PC-9 (cell line): ENCODE measurements at places on chromosomes 2 and 18. TPM values are rescaled to one million over a fixed set of nuclear protein-coding genes. Genes with fewer than 3 reads are reported as not detected.
A peak's percentile ranks its signal among the peaks of the same experiment; 100 is the strongest.

- no peaks in the 10 kb centered on the region for H3K36me3 ChIP-seq
- H3K4me1 ChIP-seq, result no peaks in the 10 kb centered on the region
- H3K27me3 ChIP-seq, result peaks cover 37% of the 10 kb centered on the region
- no peak for DNase-seq
- H3K4me3 ChIP-seq, result no peak overlapping the region
Observed at GRCh38 chr2:222176890-222177289, 121.9 kb downstream of the PAX3 start.

DNA sequence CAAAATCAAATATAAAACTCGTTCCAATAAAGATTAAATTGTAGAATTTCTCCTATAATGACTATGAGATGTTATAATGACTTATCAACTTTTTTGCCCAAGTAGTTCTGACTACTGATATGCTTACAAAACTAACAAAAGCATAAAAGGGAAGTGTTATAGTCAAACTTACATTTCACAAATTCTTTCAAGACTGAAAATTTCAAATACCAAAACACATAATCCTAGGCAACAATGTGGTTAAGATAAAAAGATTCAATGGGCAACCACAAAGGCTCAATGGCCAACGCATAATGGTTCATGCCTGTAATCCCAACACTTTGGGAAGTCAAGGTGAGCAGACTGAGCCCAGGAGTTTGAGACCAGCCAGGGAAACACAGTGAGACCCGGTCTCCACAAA is 135.7 kb downstream of the USP34 start:
- peaks cover 29% of the 10 kb centered on the region for H3K36me3 ChIP-seq
- H3K27ac ChIP-seq, result no peak overlapping the region
- no peaks in the 10 kb centered on the region; the same call in 1 of the 2 replicates for H3K4me1 ChIP-seq

Gene SERPINB5
- total RNA-seq, result 25.5 and 26.2 TPM in 2 replicates

- H3K4me1 ChIP-seq, result peaks cover 42% of the 10 kb centered on the region
- peak; percentile 78 for DNase-seq
- no peak overlapping the region for H3K27ac ChIP-seq
- no peaks in the 10 kb centered on the region for H3K36me3 ChIP-seq
Observed at GRCh38 chr2:237858294-237859081, 935 bp upstream of the RAMP1 start.

GRCh38 chr18:11488175-11488574 is 121.2 kb upstream of the SLC35G4 start:
- no peak for DNase-seq
- H3K4me1 ChIP-seq, result no peaks in the 10 kb centered on the region
- H3K27ac ChIP-seq, result no peak overlapping the region

- H3K36me3 ChIP-seq, result no peaks in the 10 kb centered on the region
- H3K27me3 ChIP-seq, result no peaks in the 10 kb centered on the region
- DNase-seq, result no peak
- no peak overlapping the region for H3K4me3 ChIP-seq
- peaks cover 14% of the 10 kb centered on the region for H3K4me1 ChIP-seq
- no peak overlapping the region for H3K27ac ChIP-seq
Observed at GRCh38 chr18:56988022-56988421, 158.9 kb upstream of the BOD1L2 start.

- no peak overlapping the region for H3K4me3 ChIP-seq
- H3K4me1 ChIP-seq, result peaks cover 17% of the 10 kb centered on the region
- DNase-seq, result no peak
Observed at GRCh38 chr18:23226930-23227725, 91.8 kb downstream of the CABLES1 start.

- peaks cover 24% of the 10 kb centered on the region for H3K4me1 ChIP-seq
- no peak overlapping the region for H3K27ac ChIP-seq
- no peak for DNase-seq
- H3K27me3 ChIP-seq, result no peaks in the 10 kb centered on the region
- no peak overlapping the region for H3K4me3 ChIP-seq
- H3K36me3 ChIP-seq, result no peaks in the 10 kb centered on the region
Observed at GRCh38 chr2:28577791-28578680, 82.2 kb downstream of the PLB1 start.

Gene NEU2
- not detected in 2 replicates for total RNA-seq

DNA sequence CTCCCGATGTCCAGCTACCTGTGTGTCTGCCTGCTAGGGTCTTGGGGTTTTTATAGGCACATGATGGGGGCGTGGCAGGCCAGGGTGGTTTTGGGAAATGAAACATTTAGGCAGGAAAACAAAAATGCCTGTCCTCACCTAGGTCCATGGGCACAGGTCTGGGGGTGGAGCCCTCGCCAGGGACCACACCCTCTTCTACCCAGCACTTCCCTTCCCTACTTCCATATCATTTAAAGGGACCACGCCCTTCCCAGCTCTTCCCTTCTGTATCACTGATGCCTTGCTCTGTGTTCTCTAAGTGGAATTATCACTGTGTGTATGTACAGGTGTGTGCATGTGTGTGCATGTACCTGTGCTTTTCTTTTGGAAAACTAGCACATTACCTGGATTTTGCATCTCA is 6.3 kb downstream of the UGT1A1 start:
- H3K27ac ChIP-seq, result no peak overlapping the region
- no peak for DNase-seq
- H3K36me3 ChIP-seq, result peaks cover 75% of the 10 kb centered on the region
- no peak overlapping the region for H3K4me3 ChIP-seq
- peaks cover 11% of the 10 kb centered on the region; the same call in 1 of the 2 replicates for H3K4me1 ChIP-seq

Gene COLEC12
- not detected in 2 replicates for total RNA-seq

DNA sequence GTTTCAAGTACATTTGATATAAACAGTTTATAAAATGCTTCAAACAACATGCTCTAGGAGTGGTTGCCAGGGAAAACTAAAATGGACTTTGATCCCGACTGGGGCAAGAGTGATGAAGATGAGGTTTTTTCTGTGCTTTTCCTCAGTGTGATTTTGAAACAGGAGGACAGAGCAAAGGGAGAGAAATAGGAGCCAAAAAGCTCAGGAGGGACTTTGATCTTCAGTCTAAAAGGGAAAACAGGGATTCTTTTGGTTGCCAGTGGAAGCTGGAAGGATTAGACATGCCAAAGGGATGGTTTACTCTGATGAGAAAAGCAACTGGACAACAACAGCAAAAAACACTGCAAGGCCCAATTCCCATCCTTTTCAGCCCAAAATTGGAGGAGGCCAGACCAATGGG is 95.5 kb downstream of the LTBP1 start:
- DNase-seq, result no peak
- H3K27me3 ChIP-seq, result no peaks in the 10 kb centered on the region
- no peaks in the 10 kb centered on the region for H3K4me1 ChIP-seq
- no peak overlapping the region for H3K4me3 ChIP-seq
- no peaks in the 10 kb centered on the region for H3K36me3 ChIP-seq
- no peak overlapping the region for H3K27ac ChIP-seq

DNA sequence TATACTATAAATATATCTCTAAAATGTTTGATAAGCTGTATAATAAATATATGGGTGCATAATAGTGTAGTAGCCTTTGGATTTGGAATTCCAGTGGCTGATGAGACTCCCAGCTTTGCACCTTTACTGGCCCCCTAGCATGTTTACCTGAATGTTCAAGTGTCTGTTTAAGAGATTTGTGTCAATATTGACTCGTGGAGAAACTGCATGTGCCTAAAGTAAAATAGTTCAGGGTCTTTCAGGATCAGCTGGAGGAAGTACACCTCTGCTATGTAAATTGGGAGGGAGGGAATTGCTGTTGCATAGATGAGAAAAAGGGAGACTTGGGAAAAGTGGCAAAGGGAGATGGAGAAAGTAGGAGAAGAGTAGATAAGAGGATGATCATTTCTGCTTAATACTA is 23.9 kb downstream of the ME2 start:
- H3K4me1 ChIP-seq, result no peaks in the 10 kb centered on the region
- no peaks in the 10 kb centered on the region for H3K27me3 ChIP-seq
- 0 out of 2 replicates have a peak, but pooled peaks cover 7% of the 10 kb centered on the region for H3K36me3 ChIP-seq
- H3K27ac ChIP-seq, result no peak overlapping the region
- no peak for DNase-seq

Gene OXER1
- not detected in 2 replicates for total RNA-seq

- H3K4me1 ChIP-seq, result no peaks in the 10 kb centered on the region
- H3K27me3 ChIP-seq, result no peaks in the 10 kb centered on the region
- no peaks in the 10 kb centered on the region for H3K36me3 ChIP-seq
- DNase-seq, result no peak
- no peak overlapping the region for H3K4me3 ChIP-seq
- H3K27ac ChIP-seq, result no peak overlapping the region
Observed at GRCh38 chr2:115999039-115999438, 1556.6 kb downstream of the DPP10 start.

Gene RAX
- total RNA-seq, result not detected in 2 replicates

Gene NT5DC4
- 6.1 and 6.5 TPM in 2 replicates for total RNA-seq

DNA sequence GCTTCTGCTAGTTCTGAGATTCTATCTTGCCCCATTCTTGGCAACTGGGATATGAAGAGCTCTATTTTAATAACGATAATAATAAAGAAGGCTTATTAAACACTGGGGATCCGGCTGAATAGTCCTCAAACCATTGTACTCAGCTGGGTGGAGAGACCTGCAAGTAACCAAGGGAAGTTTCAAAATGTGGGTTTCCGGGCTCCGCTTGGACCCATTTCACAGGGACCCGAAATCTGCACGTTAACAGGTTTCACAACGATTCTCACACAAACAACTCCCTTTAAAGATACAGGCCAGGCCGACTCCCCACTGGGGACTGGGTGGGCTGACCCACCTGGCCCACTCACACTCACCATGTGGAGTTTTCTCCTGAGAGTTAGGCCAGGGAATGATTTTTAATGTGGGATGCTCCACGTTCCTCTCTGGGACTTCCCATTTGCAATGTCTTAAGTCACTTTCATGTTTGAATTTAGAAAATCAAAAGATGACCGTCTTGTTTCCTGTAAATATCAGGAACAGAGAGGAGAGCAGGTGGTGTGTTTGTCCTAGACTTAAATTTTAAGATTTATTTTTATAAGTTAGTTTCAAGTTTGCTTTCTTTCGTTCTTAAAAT is 96.3 kb downstream of the SH3RF3 start:
- H3K27ac ChIP-seq, result no peak overlapping the region
- no peak overlapping the region for H3K4me3 ChIP-seq
- no peaks in the 10 kb centered on the region for H3K27me3 ChIP-seq
- no peak for DNase-seq

- H3K36me3 ChIP-seq, result no peaks in the 10 kb centered on the region
- no peak for DNase-seq
- no peaks in the 10 kb centered on the region for H3K4me1 ChIP-seq
- no peak overlapping the region for H3K4me3 ChIP-seq
Observed at GRCh38 chr2:190159453-190159852, 96.9 kb upstream of the MSTN start.

GRCh38 chr2:3498783-3499394 is 20.4 kb downstream of the ADI1 start:
- no peak for DNase-seq
- no peak overlapping the region for H3K4me3 ChIP-seq
- H3K4me1 ChIP-seq, result no peaks in the 10 kb centered on the region
- peaks cover 10% of the 10 kb centered on the region for H3K36me3 ChIP-seq
- no peaks in the 10 kb centered on the region for H3K27me3 ChIP-seq
